Suprapubic skin (tissue), 4 donors: ENCODE measurements at places on chromosomes 1 and 21.
A peak's percentile ranks its signal among the peaks of the same experiment; 100 is the strongest.

DNA sequence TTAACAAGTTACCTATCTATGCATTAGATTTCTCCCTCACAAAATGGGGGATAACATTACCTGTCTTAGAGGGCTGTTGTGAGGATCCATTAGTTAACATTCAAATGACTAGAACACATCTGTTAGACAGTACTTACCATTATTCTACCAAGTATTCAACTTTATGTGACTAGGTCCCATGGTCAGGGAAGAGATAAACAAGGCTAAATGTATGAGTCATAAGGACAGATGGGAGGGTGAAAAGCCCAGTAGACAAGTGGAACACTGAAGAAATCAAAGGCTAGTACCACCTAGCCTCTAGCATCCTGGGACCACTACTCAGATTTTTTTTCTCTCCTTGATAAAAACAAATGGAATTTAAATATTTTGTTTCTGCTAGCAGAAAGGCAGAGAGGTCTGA lies 9.0 kb upstream of the VHLL start:
- no peak for DNase-seq

DNA sequence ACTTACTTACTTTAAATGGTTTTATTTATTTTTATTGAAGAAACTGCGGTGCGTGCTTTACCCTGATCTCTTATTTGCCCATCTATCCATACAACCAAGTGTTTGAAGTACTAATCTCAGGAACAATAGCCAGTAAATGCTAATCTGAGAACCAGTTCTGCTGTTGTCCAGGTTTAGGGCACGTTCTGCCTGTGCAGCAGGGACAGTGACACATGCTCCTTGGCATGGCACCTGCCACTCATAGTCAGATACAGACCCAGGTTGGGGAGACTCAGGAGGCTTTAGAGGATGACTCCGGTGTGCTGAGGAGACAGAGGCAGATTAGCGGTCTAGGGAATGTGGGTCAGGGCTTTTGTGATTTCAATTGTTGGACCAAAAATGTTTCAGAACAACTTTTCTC lies 83.6 kb downstream of the NRIP1 start:
- DNase-seq = no peak

GRCh38 chr1:42380586-42381279 lies at the start of gene RIMKLA:
TSS of gene RIMKLA (plus strand) at chr1:42380792. CDS start at chr1:42380935, 143 bp downstream.
- no peak for DNase-seq

GRCh38 chr1:23639460-23640095 lies 52.0 kb upstream of the RPL11 start:
- DNase-seq = no peak

- DNase-seq = no peak
These were observed 241.1 kb downstream of the NPHP4 start for GRCh38 chr1:5751163-5751540.

- no peak for DNase-seq
These were observed 83.0 kb downstream of the LEPR start for GRCh38 chr1:65503427-65503826.

DNA sequence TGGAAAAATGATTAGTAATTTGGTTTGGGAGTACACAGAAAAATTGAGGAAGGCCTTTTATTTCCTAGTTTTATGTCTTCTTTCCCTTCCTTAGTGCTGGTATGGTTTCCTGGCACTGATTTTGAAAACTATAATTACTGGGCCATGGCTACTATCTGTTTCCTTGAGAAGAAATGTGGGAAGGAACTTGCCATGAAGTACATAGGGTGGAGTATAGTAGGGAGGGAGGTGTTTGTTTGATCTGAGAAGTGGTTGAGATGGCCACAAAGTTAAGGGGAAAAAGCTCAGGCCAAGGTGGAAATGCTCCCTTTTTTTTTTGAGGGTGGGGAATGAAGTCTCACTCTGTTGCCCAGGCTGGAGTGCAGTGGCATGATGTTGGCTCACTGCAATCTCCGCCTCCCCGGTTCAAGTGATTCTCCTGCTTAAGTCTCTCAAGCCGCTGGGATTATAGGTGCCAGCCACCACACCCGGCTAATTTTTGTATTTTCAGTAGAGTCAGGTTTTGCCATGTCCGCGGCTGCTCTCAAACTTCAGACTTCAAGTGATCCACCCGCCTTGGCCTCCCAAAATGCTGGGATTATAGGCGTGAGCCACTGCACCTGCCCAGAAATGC lies 11.3 kb downstream of the HJV start:
- DNase-seq = no peak

GRCh38 chr1:93093332-93094006 lies 14.4 kb downstream of the MTF2 start:
- no peak for DNase-seq

GRCh38 chr1:192580351-192580962 lies 4.9 kb downstream of the RGS1 start:
- no peak for DNase-seq

DNA sequence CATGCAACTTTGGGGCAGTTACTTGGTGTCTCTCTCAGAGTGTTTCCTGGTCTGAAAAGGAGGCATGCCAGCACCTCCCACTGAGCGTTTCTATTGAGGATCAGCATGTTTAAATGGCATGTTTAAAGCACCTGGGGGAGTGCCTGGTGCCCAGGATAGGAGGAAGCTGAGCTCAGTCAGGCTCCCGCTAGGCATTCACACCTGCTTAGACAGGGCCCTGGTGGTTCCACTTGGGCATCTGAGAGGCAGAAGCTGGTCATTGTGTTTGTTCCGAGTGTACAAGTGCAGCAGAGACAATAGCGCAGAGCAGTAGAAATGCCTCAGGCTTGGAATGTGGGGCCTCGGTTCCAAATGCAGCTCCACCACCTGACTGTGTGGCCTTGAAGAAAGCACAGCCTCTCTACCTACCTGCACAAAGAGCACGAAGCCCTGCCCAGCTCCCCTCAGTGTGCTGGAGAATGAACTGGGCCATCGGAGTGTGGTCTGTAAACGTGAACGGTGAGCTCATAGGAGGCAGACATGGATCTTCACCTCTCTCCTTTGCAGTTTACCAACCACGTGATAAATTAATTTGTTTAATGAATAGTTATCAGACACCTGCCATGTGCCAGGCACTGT lies 20.3 kb upstream of the TMEM222 start:
- DNase-seq = no peak

DNA sequence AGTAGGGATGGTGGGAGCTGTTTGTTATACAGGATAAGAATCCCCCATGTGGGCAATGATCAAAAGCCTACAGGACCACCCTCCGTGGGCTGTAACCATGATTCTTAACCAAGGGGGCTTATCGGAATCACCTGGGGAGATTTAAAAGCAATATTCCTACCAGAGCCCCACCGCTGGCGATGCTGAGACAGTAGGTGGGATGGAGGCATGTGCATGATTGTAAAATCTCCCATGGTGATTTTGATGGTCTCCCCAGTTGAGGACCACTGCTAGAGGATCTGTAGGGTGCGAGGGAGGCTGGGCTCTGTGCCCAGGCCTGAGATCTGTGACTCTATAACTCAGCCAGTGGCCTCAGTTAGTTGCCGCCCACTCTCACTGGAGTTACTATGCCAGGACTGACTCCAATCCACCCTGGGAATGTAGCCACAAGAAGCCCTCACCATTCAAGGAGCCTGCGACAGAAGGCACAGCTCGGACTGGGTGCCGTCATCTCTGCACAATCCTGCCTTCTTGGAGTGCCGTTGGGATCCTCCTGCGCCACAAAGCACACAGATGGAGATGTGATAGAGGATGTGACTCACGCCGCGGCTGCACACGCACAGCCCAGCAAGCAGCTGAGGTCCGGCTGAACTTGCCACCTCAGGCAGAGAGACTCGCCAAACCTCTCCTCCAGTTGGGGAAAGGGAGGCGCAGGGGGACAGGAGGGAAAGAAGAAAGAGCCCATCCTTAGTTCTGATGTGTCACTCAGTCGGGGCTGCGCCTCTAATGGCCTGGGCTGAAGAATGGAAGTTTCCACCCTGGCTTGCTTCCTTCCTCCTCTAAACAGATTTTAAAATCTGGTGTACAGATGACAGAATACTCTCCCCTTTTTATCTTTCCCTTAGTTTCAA lies 26.5 kb downstream of the AKNAD1 start:
- peak; percentile 92 for DNase-seq

DNA sequence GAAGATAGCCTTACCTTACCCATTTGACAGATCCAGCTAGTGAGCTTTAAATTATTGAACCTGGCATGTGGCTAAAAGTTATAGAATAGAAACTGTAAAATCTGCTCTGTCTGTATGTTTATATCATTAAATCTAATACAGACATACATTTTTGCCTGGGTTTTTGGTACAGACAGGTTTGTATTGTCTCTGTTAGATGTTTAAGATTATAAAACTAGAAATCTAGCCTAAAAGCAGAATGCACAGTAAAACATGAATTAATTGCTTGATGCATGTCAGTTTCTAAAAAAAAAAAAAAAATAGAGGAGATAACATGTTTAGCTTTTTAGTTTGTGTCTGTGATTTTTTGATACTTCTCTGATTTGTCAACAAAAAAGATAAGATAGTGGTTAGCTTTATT lies 477.6 kb upstream of the LRRC7 start:
- no peak for DNase-seq

- no peak for DNase-seq
These were observed 1.5 kb downstream of the CCN1 start for GRCh38 chr1:85581802-85582686.

GRCh38 chr1:41872074-41872473 lies 46.6 kb downstream of the HIVEP3 start:
- DNase-seq = no peak

- DNase-seq = no peak
These were observed 18.9 kb upstream of the NID1 start for GRCh38 chr1:236083650-236084385.

DNA sequence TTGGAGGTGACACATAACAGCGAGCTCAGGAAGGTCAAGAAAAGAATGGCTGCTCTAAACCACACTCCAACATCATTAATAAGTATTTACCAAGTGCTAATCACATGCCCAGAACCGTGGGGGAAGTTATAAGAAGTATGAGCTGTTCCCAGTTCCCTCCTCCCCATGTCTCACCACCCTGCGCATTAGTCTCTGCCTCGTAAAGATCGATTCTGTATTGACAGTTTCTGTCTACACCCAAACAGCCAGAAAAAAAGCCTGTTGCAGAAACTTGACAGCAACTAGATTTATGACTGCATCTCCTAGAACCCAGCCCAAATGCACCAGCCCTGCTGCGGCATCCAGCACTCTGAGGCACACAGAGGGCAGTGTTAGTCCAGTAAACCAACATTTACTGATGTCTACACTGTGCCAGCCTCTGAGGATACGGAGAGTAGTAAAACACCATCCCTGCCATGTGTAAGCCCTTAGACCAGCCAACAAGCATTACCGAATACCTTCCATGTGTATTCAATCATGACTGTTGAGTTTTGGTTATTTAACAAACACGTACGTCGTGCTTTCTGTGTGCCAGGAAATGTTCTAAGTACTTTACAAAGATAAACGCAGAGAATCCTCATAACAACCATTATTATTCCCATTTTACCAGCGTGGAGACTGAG lies 63.6 kb upstream of the ZBTB40 start:
- no peak for DNase-seq

DNA sequence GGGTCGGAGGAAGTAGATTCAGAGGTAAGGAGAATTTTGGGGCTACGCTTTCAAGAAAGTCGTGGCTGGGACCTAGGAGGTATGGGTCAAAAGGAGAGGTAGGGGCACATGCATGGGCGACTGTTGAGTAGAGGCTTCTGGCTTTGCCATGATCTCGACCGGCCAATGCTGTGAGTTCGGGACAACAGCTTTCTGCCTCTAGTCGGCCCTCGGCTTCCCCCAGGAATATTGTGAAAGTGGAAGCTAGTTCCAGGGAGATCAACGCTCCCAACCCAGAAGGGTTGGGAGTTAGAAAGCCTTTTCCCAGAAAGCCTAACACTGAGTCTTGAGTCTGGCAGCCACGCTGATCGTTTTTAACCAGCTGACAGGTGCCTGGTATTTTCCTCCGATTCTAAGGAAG lies 69.0 kb downstream of the ZNF678 start:
- DNase-seq = no peak

DNA sequence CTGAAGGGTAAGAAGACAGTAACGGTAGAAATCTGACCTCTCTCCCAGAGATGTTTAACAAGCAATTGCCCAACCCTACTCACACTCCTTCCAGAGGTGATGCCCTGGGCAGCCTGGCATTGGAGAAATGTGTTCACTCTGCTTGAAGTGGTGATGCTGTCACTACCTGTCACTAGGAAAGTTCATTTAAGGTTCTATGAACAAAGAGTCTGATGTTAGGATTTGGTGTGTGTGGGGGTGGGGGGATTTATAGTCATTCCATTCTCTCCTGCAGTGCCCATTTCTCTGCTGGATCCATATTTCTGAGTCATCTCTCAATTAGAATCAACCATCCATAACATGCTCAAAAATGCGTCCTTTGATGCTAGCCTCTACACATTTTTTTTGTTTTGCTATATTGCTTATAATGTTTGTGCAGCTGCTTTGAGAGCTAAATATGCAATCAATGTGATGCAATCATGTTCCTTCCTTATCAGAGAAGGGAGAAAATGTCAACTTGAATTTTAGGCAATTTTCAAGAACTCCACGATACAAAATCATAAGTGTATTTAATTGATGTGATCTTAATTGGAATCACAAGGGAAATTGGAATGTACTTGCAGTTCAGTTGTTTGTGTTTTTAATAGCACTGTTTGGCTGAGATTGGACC lies 173.9 kb downstream of the DUSP10 start:
- DNase-seq = no peak

DNA sequence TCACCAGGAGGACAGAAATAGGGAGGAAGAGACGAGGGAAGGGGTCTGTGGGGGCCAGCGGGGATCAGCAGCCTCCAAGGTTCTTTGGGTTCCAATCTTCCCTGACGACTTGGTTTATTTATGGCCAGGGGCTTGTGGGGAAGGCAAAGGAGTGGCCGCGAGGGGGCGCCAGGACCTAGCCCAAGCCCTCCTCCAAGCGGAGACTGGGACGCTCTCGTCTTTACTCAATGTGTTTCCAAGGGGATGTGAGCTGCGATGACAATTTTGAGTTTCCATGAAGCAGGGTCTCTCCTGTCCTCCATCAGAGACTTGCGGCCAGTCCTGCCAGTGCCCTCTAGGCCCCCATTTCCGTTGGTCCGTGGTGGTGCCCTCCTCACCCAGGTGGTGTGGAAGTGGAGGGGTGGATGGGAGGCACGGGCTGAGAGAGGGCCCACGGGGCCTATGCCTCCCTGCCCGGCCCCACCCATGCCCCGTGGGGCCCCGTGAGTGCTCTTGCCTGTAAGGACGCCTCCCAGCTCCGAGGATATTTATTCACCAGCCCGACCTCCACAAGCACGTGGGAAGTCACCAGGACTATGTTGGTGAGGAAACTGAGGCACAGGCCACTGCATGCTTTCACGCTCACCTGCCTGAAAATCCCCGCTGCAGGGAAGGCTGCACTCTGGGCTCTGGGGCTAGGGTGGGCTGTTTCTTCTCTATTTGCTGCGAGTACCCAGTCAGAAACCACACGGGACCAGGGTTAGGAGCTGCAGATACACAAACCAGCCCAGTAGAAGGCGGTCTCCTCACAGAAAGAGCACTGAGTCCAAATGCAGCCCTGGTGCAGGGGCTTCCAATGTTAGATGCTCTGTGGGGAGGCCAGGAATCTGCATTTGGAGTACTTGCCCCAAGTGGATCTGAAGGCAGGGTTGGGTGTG lies 26.5 kb downstream of the DMRTB1 start:
- no peak for DNase-seq

- peak; percentile 36 for DNase-seq
These were observed 259.0 kb downstream of the FOXD2 start for GRCh38 chr1:47696737-47697441.

GRCh38 chr1:219741011-219741970 lies 128.4 kb upstream of the ZC3H11B start:
- no peak for DNase-seq
